Activated T-helper 1 cell treated with anti-CD3 and anti-CD28 coated beads, Interleukin-12 subunit alpha, Interleukin-12 subunit beta, Interleukin-2, Interleukin-4 antibody, amounts not matched to agents 30 ng/mL and 10 ng/mL and 1 ng/mL, durations not matched to agents 14 hours and 24 hours and 36 hours (primary cell): ENCODE measurements at places on chromosomes 5 and 9. TPM values are rescaled to one million over a fixed set of nuclear protein-coding genes. Genes with fewer than 3 reads are reported as not detected.
A peak's percentile ranks its signal among the peaks of the same experiment; 100 is the strongest.

DNA sequence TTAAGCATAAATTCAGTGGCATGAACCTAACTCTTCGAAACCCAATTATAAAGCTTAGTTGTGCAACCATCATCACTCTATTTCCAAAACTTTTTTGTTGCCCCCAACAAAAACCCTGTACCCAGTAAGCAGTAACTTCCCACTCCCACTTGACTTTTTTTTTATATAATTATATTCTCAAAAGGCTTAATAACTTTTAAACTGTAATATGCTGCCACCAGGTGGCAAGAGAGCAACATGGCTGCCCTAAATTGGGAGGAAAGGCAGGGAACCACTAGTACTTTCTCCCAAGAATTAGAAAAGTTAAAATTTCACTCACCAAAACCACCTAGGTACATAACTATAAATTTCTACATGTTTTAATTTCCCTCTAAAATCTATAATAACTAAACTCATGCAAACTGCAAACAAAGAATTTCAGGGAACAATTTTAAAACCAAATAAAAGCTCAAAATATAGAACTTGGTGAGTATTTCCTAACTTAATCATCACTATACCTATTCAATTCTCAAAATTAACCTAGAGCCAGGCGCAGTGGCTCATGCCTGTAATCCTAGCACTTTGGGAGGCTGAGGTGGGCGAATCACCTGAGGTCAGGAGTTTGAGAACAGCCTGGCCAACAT lies 50.2 kb upstream of the RNF38 start:
- H3K4me1 ChIP-seq = no peaks in the 10 kb centered on the region
- no peak for DNase-seq
- H3K27ac ChIP-seq = no peak overlapping the region
- peaks cover 3% of the 10 kb centered on the region for H3K36me3 ChIP-seq
- no peaks in the 10 kb centered on the region for H3K27me3 ChIP-seq

GRCh38 chr9:109627042-109627441 lies 128.9 kb upstream of the PTPN3 start:
- H3K27ac ChIP-seq = no peak overlapping the region
- H3K4me3 ChIP-seq = no peak overlapping the region
- H3K36me3 ChIP-seq = no peaks in the 10 kb centered on the region
- DNase-seq = no peak

GRCh38 chr5:131264451-131265099 lies 722 bp downstream of the CDC42SE2 start:
- H3K27me3 ChIP-seq = no peaks in the 10 kb centered on the region
- H3K4me1 ChIP-seq = peaks cover 41% of the 10 kb centered on the region
- H3K27ac ChIP-seq = peak overlapping the region; percentile 86
- peak overlapping the region; percentile 83 for H3K4me3 ChIP-seq

DNA sequence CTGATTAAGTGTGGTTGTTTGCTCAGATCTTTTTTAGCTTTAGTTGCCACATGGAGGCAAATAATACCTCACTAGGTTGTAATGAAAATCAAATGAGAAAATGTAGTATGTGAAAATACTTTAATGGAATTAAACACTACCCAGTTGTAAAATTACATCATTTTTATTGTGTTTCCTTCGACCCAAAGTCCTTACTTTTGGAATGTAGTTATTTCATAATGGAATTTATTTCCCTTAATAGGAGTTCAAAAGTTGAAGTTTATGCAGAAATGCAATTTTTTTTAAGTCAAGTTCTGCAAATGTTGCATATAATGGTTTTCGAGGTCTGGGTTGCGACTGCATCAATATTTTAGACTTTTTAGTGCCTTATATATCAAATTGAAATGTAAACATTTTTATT lies 31.0 kb downstream of the TNPO1 start:
- peaks cover 7% of the 10 kb centered on the region for H3K27me3 ChIP-seq
- H3K4me1 ChIP-seq = peaks cover 39% of the 10 kb centered on the region
- no peak for DNase-seq
- H3K4me3 ChIP-seq = peak overlapping the region; percentile 96
- H3K27ac ChIP-seq = peak overlapping the region; percentile 99

DNA sequence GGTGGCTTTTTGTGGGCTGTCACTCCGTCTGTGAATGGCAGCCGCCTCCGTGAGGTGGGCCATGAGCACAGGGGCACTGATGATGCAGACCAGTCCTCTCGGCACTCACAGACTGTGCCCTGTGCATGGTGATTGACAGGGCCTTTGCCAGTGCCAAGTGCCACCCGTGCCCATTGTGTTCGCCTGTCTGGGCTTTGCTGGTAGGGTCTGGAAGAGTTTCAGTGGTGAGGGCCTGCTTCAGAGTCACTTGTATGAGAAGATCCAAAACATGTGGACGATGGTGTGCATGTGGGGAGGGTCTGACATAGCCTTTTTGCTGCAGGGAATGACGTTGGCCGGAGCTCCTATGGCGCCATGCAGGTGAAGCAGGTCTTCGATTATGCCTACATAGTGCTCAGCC lies 34.9 kb downstream of the TENT4A start:
- H3K4me3 ChIP-seq = no peak overlapping the region
- no peaks in the 10 kb centered on the region for H3K4me1 ChIP-seq
- H3K36me3 ChIP-seq = peaks cover 46% of the 10 kb centered on the region
- H3K27me3 ChIP-seq = no peaks in the 10 kb centered on the region

- no peaks in the 10 kb centered on the region for H3K27me3 ChIP-seq
- no peaks in the 10 kb centered on the region for H3K36me3 ChIP-seq
- H3K27ac ChIP-seq = no peak overlapping the region
- DNase-seq = no peak
These were observed 19.9 kb downstream of the ABITRAM start for GRCh38 chr9:108953983-108954574.

- peak overlapping the region; percentile 60 for H3K4me3 ChIP-seq
- H3K4me1 ChIP-seq = peaks cover 41% of the 10 kb centered on the region
- DNase-seq = no peak
- no peak overlapping the region for H3K27ac ChIP-seq
- no peaks in the 10 kb centered on the region for H3K27me3 ChIP-seq
These were observed 1.1 kb downstream of the FUT7 start for GRCh38 chr9:137030538-137031527.

DNA sequence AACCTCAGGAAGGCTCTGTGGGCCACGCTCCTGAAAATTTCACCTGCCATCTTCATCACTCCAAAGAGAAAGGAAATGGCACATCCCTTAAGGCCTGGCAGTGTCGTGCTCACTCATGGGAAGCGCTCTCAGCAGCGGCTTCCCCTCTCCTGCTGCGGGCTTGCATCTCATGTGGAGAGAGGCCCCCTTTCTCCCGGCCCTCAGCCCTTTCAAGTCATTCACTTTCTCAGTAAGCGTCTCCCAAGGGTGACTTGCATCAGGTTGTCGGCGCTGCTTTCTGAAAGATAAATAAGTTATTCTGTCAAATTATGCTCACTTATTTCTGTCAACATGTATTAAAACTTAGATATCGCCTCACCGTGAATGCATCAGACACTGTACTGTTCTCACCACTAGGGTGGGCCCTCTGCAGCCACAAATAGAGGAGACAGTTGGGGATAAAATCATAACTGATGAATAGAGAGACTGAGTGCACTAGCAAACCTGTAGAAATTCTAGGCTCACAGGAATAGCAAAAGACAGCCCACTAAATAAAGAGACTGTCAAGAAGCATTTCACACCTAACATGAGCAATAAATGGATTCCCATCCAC lies 174.6 kb downstream of the RFK start:
- no peak overlapping the region for H3K27ac ChIP-seq
- H3K4me3 ChIP-seq = no peak overlapping the region
- H3K27me3 ChIP-seq = peaks cover 2% of the 10 kb centered on the region
- DNase-seq = no peak
- H3K4me1 ChIP-seq = no peaks in the 10 kb centered on the region
- no peaks in the 10 kb centered on the region for H3K36me3 ChIP-seq

- DNase-seq = no peak
- H3K27ac ChIP-seq = peak overlapping the region; percentile 91
- H3K36me3 ChIP-seq = peaks cover 22% of the 10 kb centered on the region
- H3K27me3 ChIP-seq = peaks cover 3% of the 10 kb centered on the region
- peak overlapping the region; percentile 45 for H3K4me3 ChIP-seq
- H3K4me1 ChIP-seq = peaks cover 47% of the 10 kb centered on the region
These were observed 191.8 kb downstream of the ESM1 start for GRCh38 chr5:54793468-54794134.

DNA sequence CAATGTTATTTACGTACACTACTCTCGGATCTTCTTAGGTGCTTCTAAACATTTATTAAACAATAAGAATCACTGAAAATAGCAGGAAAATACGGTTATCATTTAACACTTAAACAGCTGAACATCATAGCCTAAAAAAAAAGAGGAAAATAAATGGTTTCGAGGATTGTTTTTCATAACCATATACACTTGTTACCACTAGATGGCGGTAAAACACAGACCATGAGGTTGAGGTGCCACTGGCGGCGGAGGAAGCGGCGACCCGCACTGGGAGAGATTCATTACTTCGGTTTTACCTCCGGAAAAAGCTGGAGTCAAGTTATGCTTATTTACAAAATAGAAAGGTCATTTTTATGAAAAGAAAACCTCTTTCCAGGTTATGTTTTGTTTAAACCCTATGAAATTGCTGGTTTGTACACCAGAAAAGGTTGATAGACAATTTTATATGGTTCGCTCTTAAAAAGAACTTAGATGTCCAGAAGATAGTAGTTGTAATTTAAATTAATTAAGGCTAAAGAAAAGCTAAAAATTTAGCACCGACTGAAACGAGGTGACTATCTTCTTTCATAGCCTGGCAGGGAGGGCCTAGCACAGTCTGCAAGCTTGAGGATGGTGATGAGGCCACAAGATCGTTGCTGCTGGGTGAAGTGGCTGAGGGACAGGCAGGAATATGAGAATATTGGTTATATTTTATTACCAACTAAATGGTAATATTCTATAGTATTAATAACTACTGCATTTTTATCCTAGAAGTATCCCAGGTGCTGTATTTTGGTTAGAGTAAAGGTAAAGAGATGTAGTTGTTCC lies 605.7 kb downstream of the RAB3C start:
- H3K27me3 ChIP-seq = peaks cover 27% of the 10 kb centered on the region
- H3K27ac ChIP-seq = no peak overlapping the region
- DNase-seq = peak; percentile 32
- peaks cover 7% of the 10 kb centered on the region for H3K4me1 ChIP-seq

- H3K4me3 ChIP-seq = no peak overlapping the region
- peaks cover 4% of the 10 kb centered on the region for H3K4me1 ChIP-seq
- H3K27me3 ChIP-seq = no peaks in the 10 kb centered on the region
- peaks cover 26% of the 10 kb centered on the region for H3K36me3 ChIP-seq
- H3K27ac ChIP-seq = no peak overlapping the region
These were observed 17.1 kb downstream of the CDC26 start for GRCh38 chr9:113258282-113258681.

DNA sequence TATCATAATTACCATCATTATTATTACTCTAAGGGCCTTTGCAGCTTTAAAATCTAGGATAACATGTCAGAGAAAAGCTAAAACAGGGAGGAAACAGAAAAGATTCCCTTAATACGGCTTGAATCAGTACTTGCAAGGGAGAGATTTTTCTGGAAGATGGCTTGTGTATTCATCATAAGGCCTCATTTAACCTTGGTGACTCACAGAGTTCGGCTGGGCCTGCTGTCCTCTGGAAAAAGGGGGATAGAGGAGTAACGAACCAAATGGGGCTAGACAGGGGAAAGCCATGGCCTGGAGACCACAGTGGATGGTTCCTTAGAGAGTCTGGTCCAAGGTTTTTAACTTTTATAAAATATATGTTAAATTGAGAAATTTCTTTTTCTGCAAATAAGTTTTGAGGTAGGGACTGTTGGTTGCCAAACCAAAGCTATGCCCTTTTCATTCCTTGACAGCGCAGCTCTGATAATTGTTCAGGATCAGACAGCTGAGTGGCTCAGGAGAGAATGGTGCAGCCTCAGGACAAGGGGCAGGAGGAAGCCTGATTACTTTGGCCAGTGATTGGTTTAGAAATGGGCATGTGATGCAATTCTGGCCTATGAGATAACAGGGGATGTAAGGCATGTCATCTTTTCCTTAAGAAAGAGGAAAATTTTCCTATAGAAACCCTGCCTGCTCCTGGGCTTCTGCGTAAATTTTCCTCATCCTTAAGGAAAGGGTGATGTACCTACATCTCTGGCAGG lies 25.6 kb upstream of the GSN start:
- H3K27me3 ChIP-seq = peaks cover 3% of the 10 kb centered on the region
- H3K27ac ChIP-seq = no peak overlapping the region
- H3K36me3 ChIP-seq = no peaks in the 10 kb centered on the region
- no peak overlapping the region for H3K4me3 ChIP-seq
- H3K4me1 ChIP-seq = no peaks in the 10 kb centered on the region
- no peak for DNase-seq

- no peak overlapping the region for H3K27ac ChIP-seq
- DNase-seq = no peak
- peaks cover 29% of the 10 kb centered on the region for H3K4me1 ChIP-seq
- H3K4me3 ChIP-seq = no peak overlapping the region
These were observed 85.2 kb downstream of the MRPS27 start for GRCh38 chr5:72234868-72235267.

GRCh38 chr9:77063645-77064285 lies 44.3 kb downstream of the FOXB2 start:
- H3K36me3 ChIP-seq = no peaks in the 10 kb centered on the region
- no peak for DNase-seq
- no peaks in the 10 kb centered on the region for H3K4me1 ChIP-seq
- no peak overlapping the region for H3K4me3 ChIP-seq
- no peaks in the 10 kb centered on the region for H3K27me3 ChIP-seq

DNA sequence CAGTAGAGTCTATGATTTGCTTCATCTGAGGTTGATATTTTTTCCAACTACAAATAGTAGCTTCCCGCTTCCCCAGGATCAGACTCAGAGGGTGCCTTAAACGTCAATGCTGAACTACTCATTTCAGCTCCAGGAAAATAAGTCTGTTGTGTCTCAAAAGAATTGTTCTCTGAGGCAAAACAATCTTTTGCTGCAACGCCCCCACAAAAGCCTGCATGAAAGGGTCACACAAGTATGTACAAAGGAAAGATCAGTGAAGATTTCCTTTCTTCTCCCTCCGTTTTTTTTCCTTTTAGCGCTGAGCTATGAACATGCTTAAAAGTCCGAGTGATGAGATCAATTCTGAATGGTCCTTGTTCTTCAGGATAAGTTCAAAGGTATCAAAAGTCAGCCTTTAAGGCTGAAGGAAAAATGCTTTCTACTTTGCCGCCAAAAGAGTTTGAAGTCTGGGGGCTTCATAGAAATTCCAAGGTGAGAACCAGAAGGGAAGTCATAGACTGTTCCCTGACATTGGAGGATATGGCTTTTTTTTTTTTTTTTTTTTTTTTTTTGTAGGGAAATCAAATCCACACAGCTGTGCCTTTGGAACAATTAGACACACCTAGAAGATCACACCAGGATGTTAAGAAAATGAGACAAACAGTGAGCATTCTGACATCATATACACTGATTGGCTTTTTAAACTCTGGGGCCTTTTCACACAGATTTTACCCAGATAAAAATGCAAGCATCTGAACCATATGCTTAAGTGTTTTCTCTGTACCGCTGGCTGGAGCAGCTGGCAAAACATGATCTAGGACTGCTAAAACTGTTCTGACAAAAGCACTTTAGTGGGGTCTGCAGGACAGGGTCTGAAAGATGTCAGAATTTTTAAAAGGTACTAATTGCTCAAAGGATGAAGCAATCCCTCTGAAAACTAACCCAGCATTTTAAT lies 329.3 kb downstream of the ENC1 start:
- no peak overlapping the region for H3K27ac ChIP-seq
- H3K27me3 ChIP-seq = peaks cover 16% of the 10 kb centered on the region
- no peaks in the 10 kb centered on the region for H3K4me1 ChIP-seq
- H3K4me3 ChIP-seq = no peak overlapping the region
- no peak for DNase-seq
- H3K36me3 ChIP-seq = no peaks in the 10 kb centered on the region

The FGF10 gene
- not detected in 2 replicates for total RNA-seq

The FOXD4L3 gene
- total RNA-seq = 0.17 TPM in 1 of 2 replicates, not detected in the other

The PRRX2 gene
- total RNA-seq = 6.2 and 7.8 TPM in 2 replicates

The TMOD1 gene
- total RNA-seq = 0.81 and 0.86 TPM in 2 replicates

The LHX6 gene
- 0.08 TPM in 1 of 2 replicates, not detected in the other for total RNA-seq

The RNF208 gene
- 9.3 and 11.0 TPM in 2 replicates for total RNA-seq

The IFNA2 gene
- total RNA-seq = not detected in 2 replicates

The NDUFA8 gene
- 49.6 and 51.6 TPM in 2 replicates for total RNA-seq

The NXNL2 gene
- total RNA-seq = not detected in 2 replicates

The PCDH12 gene
- 2.2 TPM in 2 replicates for total RNA-seq

The DMRT3 gene
- not detected in 2 replicates for total RNA-seq

The ZNG1A gene
- total RNA-seq = 26.8 and 30.4 TPM in 2 replicates
